Stimulated activated naive B cell treated with anti-CD40 and anti-IgM and Interleukin-4, amounts not matched to agents 10 μg/mL and 1 μg/mL and 100 μg/mL, for 72 hours (primary cell): ENCODE measurements at places on chromosomes 5 and 9.

GRCh38 chr5:17735761-17736160, 101.5 kb downstream of the TAF11L14 start:
- DNase-seq = no peak

DNA sequence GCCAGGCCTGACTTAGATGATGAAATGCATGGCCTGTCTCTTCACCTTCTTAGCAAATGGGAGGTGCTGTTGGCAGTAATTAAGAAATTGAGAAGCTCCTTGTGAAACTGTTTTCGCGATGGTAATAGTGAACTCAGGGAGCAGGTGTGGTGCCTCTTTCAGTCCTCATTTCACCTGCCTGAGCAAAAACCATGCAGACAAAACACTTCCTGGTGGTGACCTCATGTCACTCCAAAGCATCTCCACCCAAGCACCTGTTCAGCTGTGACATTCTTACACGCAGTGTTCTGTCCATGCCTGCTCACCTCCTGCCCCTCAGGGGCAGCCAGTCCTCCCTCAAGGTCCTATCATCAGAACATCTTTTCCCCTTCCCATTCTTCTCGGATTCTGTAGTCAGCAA, 146.5 kb downstream of the CD180 start:
- DNase-seq = no peak

DNA sequence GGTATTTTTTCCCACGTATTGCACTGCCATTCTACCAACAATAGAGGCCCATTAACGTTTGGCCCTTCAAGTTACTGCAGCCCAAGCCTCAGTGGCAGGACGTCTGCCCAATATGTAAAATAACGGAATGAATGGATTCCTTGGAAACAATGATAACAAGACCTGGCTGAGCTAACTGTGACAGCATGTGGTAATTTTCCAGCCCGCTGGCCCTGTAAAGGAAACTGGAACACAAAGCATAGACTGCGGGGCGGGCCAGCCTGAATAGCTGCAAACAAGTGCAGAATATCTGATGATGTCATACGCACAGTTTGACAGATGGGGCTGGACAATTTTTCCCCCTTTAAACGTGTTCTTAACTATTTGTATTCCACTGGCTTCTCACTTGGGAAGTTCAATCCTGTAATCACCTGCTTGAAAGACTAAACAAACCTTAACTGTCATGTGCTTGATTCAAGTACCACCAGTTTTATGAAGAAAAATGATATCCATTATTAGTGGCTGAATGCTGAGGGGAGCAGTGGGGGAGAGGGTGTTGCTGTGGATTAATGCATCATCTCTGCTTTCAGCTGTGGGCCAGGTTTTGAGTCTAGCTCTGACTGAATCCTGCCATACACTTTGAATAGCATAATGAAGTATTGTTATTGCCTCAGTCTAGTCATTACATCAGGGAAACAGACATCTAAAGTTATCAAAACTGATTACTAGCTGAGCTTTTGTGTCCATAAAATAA, 323.9 kb downstream of the TMEM161B start:
- DNase-seq = no peak

DNA sequence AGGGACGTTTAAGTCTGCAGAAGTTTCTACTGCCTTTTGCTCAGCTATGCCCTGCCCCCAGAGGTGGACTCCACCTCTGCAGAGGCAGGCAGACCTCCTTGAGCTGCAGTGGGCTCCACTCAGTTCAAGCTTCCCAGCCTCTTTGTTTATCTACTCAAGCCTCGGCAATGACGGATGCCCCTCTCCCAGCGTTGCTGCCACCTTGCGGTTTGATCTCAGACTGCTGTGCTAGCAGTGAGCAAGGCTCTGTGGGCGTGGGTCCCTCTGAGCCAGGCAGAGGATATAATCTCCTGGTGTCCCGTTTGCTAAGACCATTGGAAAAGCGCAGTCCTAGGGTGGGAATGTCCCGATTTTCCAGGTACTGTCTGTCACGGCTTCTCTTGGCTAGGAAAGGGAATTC, 2188.5 kb upstream of the WWC1 start:
- DNase-seq = no peak

- no peak for DNase-seq
Measured at GRCh38 chr5:125530833-125531615, 784.6 kb upstream of the ZNF608 start.

GRCh38 chr9:95528908-95529502, 12.2 kb upstream of the PTCH1 start:
- DNase-seq = no peak

DNA sequence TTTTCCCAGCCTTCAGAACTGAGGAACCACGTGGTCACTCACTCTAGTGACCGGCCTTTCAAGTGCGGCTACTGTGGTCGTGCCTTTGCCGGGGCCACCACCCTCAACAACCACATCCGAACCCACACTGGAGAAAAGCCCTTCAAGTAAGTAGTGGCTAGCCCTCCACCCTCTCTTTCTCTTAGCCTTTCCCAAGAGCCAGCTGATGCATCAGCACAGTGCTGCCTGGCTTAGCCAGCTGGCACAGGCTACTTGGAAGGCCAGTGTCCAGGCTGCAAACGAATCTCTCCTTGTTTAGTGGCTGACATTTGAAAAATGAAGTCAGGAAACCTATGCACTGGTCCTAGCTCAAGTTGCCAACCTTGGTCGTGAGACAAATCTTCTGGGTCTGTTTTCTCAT, 91.1 kb downstream of the PRDM6 start:
- DNase-seq = no peak

DNA sequence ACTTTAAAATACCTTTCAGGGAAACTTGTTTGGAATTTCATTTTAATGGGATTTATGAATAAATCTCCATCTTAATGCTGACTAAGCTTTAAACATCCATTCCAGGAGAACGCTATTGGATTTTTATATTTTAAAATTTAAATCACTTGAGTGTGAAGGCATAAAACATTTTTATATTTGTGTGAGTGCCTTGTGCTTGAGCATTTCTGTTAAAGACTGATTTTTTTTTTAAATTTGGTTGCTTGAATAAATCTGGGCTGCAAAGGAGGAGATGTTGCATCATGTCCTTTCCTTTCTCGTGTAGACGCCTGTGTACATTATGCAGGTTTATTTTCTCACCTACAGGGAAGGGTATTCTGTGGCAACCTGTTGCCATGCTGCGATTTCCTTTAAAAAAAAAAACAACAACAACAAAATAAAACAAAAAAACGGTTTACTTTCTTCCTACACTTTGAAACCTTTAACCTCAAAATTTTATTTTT, 108.1 kb downstream of the ZNF462 start:
- no peak for DNase-seq

- no peak for DNase-seq
Measured at GRCh38 chr9:124320062-124320973, 62.6 kb downstream of the NEK6 start.

- no peak for DNase-seq
Measured at GRCh38 chr9:82363682-82364081, 375.1 kb downstream of the SPATA31D1 start.

DNA sequence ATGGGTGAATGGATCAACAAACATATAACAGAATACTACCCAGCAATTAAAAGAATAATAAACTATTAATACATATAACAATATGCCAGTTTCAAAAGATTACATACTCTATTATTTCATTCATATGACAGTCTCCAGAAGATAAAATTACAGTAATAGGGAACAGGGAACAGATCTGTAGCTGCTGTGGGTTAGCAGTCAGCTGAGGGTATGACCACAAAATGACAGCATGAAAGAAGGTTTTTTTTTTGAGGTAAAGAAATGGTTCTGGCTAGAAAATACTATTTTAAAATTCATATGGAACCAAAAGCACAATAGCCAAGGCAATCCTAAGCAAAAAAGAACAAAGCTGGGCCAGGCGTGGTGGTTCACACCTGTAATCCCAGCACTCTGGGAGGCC, 73.0 kb upstream of the NR5A1 start:
- no peak for DNase-seq

DNA sequence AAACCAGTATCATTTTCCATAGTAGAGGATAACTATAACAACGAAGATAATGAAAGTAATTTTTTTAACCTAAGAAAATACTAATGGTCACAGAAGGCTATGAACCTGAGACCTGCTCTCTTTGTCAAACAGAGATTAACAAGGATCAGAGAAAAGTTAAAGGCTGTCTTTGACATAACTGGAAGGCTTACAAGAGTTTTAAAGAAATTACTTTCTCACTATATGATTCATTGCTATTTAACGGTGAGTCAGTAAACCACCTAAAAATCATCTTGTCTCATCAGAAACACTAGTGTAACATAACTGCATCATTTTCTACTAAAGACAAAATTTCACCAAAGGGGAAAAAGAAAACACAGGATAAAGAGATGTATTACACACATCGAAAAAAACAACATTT, 19.3 kb downstream of the MLANA start:
- no peak for DNase-seq
